ENCODE measurements at places on chromosomes 16 and 17.

DNA sequence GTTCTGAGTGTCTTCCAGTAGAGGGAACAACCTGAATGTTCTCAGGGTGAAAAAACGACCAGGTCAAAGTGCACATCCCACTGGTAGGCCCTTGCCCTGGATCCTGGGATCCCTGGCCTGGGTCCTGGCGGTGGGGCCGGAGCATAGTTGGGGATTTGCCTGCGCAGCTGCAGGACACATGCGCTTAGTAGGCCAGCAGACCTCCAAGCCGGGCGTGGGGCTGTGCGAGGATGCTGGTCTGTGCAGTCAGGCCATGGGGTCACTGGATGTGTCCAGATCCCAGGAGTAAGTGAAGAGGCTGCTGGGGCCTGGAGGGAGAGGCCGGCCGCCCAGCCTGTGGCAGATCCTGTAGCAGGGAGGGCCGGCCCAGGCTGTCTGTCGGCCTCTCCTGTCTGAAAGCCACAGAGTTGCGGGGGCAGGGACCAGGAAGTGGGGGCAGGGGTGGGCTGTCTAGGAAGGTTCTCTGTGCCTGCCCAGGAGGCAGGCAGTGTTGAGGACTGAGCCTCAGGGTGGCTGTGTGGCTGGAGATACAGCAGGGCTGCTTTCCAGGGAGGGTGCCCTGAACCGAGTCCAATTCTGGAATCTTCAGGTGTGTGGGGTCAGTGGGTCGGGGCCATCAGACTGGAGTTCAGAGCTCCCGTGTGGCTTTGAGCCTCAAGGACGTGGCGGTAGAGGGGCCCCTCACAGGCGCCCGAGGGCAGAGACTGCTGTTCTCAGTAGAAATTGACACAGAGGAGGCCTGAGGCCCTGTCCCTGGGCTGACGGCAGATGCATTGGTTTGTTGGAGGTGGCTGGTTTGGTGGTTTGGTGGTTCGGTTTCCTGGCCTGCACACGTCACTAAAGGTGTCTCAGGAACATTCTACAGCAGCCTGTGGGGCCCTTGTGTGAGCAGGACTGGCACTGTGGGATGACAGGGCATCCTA is 17.2 kb upstream of the NUDT16L1 start:
- no peak for DNase-seq

- no peak for DNase-seq
Measured at GRCh38 chr16:72101195-72101594, 7.5 kb downstream of the DHX38 start.

GRCh38 chr16:89658221-89658879 is 714 bp downstream of the SPATA33 start:
- no peak for DNase-seq

- DNase-seq: no peak
Measured at GRCh38 chr17:77315551-77316190, 174.9 kb downstream of the SEC14L1 start.

GRCh38 chr17:40932608-40933007 is 4.8 kb downstream of the KRT23 start:
- no peak for DNase-seq

DNA sequence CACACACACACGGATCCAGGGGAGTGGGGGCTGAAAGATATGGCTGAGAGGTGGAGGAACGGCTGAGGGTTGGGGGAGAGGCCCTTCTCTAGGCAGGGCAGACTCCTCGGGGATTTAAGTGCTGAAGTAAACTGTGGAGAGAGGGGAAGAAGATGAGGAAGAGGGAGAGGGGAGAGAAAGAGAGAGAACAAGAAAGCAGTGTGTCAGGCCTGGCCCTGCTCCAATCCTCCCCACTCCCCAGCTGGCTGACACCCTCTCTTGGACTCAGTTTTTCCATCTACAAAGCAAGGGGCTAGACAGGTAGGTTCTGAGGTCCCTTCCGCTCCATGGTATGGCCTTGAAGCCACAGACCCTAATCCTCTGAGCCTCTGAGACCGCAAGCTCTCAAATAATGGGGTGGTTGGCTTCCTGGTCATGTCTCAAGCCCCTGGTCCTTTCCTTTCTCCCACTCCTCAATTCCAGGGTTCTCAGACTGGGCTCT is 2.0 kb downstream of the VAMP2 start:
- DNase-seq: no peak

GRCh38 chr17:76408037-76408849 is 23.8 kb downstream of the SPHK1 start:
- DNase-seq: peak; percentile 49

DNA sequence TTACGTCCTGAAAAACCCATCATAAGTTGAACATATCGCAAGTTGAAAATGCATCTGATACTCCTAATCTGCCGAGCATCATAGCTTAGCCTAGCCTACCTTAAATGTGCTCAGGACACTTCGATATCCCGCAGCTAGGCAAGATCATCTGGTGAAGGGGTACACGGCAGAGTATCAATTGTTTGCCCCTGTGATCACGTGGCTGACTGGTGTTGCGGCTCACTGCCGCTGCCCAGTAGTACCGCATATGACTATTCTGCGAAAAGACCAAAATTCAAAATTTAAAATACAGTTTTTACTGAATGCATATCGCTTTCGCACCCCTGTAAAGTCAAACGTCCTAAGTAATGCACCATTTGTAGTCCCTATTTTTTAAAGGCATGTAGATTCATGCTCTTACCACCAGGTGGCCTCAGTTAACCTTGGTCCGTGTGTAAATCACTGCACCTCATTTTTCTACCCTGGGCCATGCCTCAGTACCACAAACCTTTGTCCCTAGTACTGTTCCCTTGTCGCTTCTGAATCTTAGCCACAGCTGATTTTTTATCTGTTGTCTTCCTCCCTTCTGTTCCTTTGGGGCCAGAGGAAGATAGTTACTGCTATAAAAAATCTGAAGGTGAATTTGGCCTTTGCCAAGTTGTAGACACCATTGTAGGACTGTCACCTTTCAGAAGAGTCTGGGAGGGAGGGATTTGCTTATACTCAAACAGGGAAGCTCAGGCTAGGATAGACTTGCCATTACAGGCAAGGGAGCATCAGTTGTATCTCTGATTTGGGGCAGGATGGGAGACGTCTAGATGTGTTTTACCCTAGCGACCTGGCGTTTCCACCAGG is 34.4 kb downstream of the WWP2 start:
- DNase-seq: peak; percentile 90

GRCh38 chr16:72221630-72222024 is 49.7 kb upstream of the PMFBP1 start:
- DNase-seq: no peak

DNA sequence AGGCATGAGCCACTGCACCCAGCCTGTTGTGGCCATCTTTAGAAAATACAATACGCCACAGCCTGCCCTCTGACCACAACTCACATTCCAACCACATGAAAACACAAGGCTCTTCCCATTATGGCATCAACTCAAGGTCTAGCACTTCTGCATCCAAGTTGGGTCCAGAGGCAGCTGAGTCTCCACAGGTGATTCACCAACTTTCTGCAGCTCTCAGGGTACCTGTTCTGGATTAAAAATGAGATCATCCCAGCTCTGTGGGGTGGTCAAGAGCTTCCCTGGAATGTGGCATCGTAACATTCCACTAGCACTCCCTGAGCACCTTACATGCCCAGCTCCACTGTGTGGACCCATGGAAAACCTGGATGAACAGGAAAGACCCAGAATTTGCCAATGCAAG is 9.9 kb upstream of the GUCY2D start:
- no peak for DNase-seq

- no peak for DNase-seq
Measured at GRCh38 chr17:6706499-6706898, 6.7 kb downstream of the SLC13A5 start.

DNA sequence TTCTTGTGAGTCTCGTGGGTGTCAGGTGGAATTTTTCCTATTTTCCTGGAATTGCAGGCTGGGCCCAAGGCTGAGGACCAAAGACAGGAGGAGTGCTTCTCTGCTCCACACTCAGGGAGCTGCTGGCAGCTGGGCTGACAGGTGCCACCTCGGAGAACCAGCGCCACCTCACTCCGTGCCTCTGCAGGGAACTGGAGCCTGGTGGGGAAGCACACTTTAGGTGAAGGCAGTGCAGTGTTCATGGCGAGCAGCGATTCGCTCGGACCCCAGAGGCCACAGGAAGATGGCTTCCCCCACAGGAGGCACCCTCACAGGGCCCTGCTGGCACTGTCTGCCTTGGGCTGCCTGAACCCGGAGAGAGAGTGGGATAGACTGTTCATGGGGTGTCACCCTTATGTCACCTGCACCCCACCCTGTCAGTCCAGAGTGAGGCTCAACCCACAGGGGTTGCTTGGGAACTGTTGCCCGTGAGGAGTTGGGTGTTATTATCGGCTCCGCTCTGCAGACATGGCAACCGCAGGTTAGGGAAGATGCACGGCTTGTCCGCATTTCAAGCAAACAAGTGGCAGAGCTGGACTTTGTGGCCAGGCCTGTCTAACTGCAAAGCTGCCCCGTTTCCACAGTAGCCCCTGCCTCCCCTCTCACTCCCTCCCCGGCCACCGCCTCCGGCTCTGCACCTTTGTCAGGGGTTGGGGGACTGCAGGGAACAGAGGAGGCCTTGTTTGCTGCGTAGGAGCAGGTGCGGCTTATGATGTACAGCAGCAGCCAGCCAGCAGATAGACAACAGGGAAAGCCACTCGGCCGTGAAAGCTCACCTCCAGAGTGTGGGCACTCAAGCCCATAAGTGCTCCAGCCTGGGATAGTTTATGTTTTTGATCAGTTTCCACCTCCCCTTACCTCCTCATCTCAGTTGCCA is 15.5 kb downstream of the TBC1D24 start:
- no peak for DNase-seq

DNA sequence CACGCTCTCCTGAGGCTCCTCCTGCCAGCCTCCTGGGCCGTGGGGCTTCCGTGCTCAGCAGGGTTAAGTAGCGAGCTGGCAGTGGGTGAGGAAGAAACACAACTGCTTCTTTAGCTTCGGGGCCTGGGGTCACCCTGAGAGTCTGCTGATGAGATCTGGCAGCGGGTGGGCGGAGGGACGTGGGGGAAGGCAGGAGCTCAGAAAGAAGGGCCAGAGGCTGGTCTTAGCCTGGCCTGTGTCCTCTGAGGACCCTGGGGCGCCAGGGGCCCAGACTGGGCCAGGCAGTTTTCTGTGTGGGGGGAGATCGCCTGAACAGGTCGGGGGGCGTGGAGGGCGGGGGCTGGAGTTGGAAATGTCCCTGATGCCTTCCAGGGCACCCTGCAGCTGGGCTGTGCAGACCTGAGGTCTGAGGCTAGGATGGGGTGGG is 97.8 kb upstream of the GSE1 start:
- no peak for DNase-seq

- DNase-seq: peak; percentile 94
Measured at GRCh38 chr17:68759343-68760140, 158.4 kb upstream of the FAM20A start.

DNA sequence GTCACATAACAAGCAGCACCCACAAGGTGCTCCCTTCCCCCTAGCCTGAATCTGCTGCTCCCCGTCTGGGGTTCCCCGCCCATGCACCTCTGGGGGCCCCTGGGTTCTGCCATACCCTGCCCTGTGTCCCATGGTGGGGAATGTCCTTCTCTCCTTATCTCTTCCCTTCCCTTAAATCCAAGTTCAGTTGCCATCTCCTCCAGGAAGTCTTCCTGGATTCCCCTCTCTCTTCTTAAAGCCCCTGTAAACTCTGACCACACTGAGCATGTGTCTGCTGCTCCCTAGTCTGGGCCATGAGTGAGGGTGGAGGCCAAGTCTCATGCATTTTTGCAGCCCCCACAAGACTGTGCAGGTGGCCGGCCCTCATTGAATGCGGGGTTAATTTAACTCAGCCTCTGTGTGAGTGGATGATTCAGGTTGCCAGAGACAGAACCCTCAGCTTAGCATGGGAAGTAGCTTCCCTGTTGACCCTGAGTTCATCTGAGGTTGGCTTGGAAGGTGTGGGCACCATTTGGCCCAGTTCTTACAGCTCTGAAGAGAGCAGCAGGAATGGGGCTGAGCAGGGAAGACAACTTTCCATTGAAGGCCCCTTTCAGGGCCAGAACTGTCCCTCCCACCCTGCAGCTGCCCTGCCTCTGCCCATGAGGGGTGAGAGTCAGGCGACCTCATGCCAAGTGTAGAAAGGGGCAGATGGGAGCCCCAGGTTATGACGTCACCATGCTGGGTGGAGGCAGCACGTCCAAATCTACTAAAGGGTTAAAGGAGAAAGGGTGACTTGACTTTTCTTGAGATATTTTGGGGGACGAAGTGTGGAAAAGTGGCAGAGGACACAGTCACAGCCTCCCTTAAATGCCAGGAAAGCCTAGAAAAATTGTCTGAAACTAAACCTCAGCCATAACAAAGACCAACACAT is at the start of gene STH:
STH (plus strand) TSS at position 264 of the 913 bp plus-strand sequence; CDS start at position 294, 30 bp downstream.
- no peak for DNase-seq

- DNase-seq: peak; percentile 75
Measured at GRCh38 chr17:74532115-74532514, 840 bp upstream of the CD300LB start.

DNA sequence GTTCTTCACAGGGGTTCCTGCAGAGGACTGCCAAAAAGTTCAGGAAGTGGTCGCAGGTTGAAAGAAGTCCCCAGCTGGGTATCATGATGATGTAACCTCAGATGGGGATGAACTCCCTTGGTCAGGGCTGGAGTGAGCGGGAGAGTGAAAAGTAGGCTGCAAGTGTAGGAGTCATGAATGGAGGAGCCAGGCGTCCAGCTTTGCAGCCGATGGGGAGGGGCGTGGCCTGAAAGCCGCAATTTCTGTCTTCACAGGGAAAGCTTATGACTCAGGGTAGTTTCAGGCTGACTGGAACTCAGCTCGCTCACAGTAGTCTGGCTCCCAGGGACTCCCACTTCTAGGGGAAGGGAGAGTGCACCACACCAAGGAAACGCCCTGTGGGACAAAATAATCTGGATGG is 70.0 kb upstream of the HS3ST3A1 start:
- no peak for DNase-seq

DNA sequence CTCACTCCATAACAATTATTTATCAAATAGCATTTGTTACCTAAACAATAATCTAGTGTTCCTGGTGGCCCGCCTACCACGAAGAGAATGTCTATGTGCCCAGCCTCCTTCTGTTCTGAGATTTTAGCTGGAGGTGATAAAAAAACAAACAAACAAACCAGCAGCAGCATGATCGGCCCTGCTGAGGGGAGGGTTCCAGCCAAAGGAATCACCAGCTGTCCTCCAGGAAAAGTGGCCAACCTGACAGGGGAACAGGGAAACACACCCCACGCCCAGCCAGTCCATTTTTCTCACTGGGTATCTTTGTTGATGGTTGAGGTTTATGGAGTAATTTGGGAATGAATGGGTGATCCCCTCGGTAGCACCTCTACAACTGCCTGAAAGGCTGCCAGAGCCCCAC is 203.0 kb upstream of the DYNLRB2 start:
- DNase-seq: no peak

DNA sequence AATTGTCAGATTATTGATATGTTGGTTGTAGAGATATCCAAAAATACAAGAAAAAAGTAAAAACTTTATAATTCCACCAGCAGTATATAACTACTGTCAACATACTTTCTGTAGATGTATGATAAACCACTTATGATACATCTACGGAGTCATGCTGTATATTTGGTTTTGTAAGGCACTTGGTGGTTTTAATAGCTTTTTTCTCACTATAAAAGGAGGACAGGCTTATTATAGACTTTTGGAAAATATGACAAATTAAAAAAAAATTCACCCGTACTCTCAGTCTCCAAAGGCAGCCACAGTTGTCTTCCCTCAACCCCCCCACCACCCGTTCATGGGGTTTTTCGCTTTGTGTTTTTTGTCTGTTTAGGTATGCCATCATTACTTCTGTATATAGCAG is 14.8 kb downstream of the RAI1 start:
- no peak for DNase-seq

- no peak for DNase-seq
Measured at GRCh38 chr16:78390092-78390491, 290.6 kb downstream of the WWOX start.

GRCh38 chr17:7577327-7578199 is 1.9 kb upstream of the CD68 start:
- no peak for DNase-seq

Data from Ammon's horn (tissue), 1 donor.